ENCODE measurements at places on chromosomes 7 and 10.

- DNase-seq, result no peak
Observed at GRCh38 chr10:8163824-8164223, 109.3 kb downstream of the GATA3 start.

DNA sequence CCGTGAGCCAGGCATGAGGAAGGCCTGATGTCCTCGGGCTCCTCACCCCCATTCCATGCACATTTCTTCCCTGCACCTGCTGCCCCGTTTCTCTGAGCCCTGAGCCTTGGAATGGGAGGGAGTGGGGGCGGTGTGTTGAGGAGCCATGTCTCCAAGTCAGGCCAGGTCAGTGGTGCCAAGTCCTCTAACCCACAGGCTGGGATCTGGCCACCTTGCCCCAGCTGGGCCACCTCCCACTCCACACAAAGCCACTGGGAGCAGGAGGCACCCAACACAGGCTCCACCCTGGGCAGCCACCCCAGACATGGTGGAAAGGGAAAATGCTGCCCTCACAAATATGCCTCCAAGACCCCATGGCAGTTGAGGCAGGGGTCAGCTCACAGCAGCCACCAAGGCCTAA, 27.7 kb downstream of the ZCCHC24 start:
- no peak for DNase-seq

- no peak for DNase-seq
Observed at GRCh38 chr7:40058636-40059035, 75.8 kb downstream of the MPLKIP start.

DNA sequence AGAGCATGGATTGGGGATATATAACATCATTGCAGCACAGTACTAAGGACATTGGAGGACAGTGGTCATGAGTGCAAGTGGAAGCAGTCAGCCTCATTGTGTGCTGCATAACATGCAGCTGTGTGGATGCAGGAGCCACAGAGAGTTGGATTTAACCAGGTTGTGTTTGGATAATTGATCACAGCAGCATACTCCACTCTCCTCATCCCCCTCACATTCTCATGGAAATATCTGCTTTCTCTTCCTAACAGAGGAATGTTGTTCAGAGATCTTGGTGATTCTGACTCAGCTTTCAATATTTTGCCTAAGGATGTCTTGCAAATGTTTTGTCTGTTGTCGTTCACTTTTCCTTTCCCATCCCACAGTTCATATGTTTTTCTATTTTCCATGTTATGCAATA, 31.8 kb upstream of the LSM8 start:
- no peak for DNase-seq

DNA sequence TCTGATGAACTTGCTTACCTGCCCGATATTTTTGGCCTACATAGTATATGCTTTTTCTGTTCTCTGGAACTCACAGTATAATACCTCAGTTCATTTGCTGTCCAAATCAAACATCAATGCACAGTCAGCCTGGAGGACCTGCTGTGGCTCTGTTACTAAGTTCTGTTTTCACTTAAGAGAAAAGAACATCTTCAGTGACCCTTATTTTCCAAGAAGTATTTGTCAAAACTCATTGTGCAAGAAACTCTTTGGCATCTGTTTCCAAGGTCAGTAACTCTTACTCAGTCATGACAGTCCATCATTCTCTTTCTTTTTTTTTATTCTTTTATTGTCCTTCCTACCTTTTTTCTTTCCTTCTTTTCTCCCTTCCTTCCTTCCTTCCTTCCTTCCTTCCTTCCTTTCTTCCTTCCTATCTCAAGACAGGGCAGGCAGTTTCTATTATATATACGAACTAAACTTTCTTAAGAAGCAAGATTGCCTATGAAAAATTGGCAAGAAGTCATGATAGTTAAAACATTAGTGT, 37.8 kb upstream of the SEM1 start:
- no peak for DNase-seq

- DNase-seq, result peak; percentile 87
Observed at GRCh38 chr10:31318854-31319601, at the start of gene ZEB1. Gene ZEB1, plus strand, starts transcription at chr10:31319216. Its CDS starts 19 bp downstream, at chr10:31319235.

GRCh38 chr10:52256832-52257691, 57.0 kb upstream of the DKK1 start:
- DNase-seq, result no peak

DNA sequence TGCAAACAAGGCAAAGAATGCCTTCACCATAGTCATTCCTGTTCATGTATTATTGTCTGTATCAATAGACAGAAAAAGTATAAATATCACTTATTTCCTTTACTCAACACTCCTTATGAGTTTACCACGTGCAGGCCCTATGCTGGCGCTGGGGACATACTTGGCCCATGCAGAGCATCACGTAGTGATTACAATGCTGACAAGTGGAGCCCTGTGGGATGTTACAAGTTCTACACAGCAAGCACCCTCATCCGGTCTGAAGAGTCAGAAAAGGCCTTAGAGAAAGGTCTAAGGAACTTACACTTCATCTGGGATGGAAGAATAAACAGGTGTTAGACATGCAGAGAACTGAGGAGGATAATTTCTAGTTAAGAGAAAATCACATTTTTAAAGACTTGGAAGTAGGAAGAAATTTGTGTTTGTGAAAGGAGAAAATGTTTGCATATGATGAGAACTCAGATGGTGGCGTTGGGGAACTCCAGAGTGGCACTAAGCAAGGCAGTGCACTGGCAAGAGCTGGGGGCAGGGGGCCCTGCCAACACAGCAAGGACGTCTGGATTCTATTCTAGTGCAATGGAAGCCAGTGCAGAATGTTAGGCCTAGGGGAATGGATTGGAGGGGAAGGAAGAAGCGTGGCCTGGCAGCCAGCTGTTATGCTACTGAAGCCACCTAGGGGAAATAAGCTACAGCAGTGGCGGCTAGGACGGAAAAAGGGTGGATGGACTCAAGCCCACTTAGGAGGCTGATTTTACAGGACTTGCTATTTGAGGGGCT, 116.2 kb downstream of the ELMO1 start:
- no peak for DNase-seq

DNA sequence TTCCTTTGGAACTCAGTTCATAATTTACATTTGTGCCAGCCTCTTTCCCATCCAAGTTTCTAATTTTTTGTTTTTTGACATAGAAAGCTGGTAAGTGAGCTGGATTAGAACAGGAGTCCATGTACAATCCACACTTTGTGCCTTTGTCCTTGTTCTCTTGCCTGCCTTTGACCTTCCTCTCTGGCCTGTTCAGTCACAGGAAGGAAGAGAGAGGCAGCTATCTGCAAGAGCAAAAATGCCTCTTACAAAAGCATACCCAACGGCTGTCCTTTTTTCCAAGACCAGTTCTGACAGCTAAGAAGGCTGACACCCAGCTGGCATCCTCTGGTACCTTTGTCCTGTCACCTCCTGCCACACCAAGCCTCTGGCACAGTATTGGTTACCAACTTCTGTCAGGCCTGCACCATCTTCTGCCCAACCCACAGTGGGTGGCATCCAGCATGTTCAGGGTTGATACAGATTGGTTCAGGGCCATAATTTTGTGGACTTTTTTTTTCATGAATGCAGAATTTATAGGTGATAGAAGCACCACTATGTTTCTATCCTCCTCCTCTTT, 133.7 kb upstream of the KLF14 start:
- no peak for DNase-seq

DNA sequence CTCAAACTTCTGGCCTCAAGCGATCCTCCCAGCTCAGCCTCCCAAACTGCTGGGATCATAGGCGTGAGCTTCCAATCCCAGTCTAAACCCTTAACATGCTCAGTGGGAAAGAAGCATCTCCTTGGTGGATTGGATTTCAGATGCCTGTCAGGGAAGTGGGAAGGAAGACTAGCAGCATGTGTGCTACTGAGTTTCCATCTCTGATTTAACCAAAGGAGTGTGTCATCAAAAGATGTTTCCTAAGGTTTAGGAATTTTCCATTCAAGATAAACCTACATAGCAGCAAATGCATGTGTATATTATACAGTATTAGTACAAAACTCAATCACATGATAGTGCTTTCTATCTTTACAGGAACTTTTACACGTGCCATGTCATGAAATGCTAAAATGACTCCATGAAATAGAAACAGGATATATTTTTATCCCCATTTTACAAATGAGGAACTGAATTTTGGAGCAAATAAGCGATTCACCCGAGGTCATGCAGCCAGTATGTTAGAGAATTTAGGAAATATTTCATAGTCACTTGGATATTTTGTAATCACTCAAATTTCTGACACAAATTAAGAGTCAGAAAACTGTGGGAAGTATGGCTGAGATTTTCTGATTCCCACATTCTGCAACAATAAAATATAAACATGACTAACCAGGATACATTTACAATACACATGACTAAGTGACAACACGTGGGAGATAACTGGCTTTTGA, 11.4 kb upstream of the TMEM26 start:
- DNase-seq, result no peak

DNA sequence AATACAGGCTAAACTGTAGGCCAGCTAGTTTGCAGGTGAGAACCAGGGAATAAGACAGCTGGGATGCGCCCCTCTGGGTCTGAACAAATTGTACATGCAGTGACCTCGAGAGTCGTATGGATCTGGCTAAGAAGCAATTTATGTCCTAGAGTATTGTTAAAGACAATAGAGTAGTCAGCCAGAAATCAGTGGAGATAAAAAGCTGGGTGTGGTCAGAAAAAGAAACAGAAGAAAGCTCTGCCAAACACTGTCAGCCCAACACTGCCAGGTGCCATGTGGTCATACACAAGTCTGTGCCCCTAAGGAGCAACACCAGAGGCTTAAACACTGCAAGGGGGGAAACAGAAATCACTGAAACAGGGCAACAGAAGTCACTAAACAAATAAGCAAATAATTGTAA, 62.2 kb downstream of the CNOT4 start:
- DNase-seq, result no peak

DNA sequence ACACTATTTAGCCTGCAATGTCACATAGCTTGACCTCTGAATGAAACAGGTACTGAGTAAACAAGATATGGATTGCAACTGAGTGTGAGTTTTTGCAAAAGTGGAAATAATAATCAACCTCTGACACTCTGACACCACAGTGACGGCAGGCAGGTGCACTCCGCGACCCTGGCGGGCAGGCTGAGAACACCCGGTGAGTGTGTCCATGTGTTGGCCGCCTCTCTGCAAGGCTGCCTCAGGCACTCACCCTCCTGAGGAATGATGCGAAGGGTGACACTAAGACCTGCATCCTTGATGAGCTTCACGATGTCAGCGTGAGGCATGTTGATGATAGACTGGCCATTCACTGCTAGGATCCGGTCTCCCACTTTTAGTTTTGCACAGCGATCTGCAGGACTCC, 336.2 kb downstream of the PHTF2 start:
- DNase-seq, result no peak

- DNase-seq, result no peak
Observed at GRCh38 chr7:31419505-31420055, 79.1 kb upstream of the NEUROD6 start.

- DNase-seq, result no peak
Observed at GRCh38 chr10:74290708-74291107, 139.7 kb downstream of the ADK start.

DNA sequence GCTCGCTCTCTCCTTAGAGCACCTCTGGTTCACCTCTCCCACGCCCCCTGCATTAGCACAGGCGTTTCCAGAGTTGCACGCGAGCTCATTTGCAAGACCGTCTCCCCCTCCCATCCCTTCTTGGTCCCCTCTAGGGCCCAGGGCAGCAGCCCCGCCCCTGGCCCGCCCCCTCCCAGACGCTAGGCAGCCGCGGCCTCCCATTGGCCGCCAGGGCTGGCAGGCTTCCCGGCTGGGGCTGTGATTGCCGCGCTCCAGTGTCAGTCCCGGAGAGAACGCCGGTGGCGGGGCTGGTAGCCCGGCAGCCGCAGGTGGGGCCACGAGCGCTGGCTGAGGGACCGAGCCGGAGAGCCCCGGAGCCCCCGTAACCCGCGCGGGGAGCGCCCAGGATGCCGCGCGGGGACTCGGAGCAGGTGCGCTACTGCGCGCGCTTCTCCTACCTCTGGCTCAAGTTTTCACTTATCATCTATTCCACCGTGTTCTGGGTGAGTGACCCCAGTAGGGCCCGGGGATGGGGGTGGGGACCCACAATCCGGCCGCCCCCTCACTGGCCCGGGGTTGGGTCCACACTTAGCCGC, at the start of gene TSPAN15:
TSPAN15 (plus strand) TSS at position 257 of the 575 bp plus-strand sequence; CDS start at position 387, 130 bp downstream.
- peak; percentile 70 for DNase-seq

- DNase-seq, result no peak
Observed at GRCh38 chr10:79333513-79333912, 13.8 kb upstream of the PPIF start.

DNA sequence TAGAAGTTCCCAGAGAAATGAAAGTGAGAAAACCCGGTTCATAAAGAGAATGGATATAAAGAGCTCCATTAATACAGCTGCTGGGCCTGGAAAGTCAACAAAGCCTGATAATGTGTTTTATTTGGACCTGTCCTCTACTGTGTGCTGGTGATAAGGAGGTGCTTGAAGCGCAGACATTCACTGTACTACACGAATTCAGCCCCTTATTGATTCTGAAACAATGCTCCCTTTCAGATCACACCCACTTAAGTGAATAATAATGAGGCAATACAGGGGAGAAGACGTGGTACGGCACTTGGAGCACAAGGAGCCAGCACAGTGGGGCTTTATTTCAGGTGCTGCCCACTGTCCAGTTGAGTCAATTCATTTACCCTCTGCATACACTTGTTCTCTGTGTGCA, 260.8 kb downstream of the FGFR2 start:
- no peak for DNase-seq

- no peak for DNase-seq
Observed at GRCh38 chr10:43901302-43901701, 252.6 kb upstream of the ZNF32 start.

DNA sequence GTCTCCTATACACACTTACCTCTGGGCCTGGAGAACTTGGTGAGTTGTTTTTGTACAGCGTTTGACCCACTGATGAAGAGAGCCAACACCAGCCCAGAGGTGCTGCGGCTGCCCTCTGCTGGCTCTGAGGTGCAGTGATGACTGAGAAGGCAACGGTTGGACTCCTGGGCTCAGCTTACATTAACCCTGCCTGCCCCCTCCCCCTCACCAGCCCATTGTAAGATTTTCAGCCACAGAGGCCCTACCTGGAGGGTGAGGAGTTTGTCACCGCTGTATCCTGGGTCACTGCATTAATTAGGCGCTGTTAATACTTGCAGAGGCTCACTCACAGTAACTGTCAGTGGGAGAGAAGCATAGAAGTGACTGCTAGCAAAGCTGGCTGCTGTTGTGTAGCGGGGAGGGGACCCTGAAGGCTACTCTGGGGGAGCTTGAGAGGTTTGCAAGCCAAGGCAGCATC, 19.0 kb upstream of the ANKRD2 start:
- peak; percentile 41 for DNase-seq

- DNase-seq, result no peak
Observed at GRCh38 chr10:61744469-61744868, 81.7 kb downstream of the CABCOCO1 start.

DNA sequence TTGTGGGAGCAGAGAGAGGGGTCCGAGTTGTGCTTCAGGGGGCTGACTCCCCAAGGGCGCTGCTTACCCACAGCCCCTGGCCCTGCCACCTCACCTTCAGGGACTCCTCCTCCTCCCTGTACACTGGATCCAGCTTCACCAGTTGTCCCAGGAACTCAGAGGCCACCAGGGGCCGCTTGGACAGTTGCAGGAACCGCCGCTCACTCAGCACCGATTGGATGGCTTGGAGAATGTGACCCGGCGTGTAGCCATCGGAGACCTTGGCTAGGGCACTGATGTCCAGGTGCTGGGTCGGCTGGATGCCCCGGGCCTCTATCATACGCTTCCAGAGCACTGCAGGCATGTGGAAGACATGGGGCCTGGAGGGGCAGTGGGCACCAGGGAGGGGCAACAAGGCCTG, 4.5 kb upstream of the ASB10 start:
- DNase-seq, result no peak
